ENCODE measurements at places on chromosomes 16 and 17.

DNA sequence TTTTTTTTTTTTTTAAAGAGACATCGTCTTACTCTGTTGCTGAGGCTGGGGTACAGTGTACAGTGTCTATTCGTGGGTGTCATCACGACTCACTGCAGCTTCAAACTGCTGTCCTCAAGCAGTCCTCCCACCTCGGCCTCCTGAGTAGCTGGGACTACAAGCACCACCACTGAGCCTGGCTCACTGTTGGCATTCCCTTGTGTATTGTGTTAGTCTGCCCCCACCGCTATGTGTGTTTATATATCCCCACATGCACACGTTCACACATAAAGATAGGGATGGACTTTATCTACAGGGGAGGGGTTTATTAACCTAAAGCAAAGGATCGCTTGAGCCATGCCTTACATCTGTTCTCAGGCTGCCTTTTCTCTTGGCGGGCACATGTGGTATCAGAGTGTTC, 63.8 kb downstream of the SEC14L1 start:
- no peak for DNase-seq

DNA sequence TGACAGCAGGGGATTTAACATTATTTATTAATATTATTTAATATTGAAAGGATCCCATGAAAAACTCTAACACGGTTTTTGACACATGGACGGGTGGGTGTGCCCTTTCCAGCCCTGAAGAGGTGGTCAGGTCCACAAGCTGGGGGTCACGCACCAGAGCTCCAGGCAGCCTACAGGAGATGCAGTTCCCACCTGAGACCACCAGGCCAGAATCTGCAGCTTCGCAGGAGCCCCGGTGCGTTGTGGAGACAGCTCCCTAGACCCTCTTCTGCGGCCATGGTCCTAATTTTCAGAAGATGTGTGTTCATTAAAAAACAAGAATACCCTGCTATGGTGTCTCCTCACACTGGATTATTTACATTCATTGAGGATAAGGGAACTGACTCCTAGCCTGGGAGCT, 331.1 kb downstream of the C16orf95 start:
- no peak for DNase-seq

DNA sequence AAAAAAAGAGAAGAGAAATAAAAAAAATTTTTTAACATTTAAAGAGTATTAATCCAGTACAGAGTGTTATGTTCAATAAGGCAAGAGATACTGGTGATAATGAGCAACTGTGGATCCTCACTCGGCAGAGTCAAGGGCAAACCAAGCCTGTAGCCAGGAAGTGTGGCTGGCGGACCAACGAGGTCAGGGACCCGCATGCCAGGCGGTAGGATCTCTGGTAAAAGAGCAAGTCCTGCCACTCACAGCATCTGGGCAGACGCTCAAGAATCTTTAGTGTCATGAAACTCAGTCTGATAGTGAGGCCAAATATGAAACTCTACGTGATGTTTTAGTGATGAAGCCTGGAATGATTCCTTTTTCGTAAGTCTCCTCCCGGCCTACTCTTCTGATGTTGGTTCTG, 8.3 kb upstream of the GEMIN4 start:
- no peak for DNase-seq

DNA sequence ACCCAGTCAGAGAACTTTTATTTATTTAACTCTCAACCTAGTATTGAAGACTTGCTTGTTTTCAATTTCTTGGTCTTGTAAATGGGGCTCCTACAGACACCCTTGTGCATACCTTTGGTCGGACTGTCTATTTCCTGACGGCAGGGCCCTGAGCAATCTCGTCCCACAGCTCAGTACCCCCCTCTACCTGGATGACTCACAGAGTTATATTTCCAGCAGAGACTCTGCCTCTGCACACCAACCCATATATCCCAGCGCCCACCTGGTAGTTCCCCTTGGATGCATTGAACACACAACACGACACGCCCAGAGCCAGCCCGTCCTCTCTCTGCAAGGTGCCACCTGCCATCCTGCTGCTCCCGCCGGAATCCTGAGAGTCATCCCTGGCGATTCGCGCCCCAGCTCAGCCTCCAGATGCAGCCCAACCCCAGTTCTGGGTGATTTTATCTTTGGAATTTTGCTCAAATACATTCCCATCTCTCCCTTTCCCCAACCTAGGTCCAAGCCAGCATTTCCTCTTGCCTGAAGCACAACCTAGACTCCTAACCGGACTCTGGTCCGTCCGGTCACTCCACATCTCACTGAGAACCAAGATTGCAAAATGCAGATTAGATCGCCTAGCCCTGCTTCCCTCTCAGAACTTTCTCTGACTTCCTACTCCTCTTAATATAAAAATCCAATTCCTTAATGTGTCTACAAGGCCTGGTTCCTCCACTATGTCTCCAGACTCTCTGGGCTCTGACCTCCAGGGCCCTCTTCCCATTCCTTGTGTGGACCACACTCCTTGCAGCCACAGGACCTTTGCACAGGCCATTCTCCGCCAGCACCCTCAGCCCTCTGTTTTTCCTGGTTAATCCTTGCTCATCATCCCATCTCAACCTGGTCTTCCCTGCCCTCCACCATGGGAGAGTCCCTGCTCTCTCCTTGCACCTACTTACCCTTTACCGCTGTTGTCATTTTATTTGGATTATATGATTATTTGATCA, 129.2 kb downstream of the SEC14L1 start:
- no peak for DNase-seq

DNA sequence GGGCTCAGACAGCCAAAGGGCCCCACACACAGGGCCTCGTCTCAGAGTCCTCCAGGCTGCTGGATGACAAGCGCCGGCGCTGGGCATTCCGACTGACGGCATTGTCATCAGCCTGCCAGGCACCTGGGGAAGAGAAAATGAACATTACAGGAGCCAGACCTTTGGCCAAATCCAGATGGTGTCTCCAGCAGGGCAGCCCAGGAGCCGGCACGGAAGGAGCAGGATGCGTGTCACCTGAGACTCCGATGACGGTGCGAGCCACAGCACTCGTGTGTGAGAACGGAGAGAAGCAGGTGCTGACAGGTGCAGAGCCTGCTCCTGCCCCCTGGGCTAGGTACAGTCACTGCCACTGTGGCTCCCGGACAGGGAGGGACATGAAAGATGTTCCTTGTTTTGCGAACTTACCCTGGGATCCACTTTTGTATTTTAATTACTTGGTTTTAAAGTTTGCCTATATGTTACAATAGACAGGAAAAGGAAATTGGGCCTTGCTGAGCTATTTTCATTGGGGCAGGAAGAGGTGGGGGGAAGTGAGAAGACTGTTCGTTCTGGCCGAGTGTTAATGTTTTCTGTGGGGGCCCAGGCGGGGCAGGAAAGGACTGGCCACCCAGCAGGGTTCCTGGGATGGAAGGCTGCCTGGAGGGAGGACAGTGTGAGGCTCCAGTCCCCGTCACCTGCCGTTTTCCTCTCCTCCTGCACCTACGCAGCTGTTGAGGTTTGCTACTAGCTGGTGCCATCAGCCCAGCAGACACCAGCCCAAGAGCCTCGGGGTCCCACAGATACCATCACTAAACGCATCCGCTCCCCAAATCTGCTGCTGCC, 4.4 kb upstream of the FOXJ1 start:
- no peak for DNase-seq

DNA sequence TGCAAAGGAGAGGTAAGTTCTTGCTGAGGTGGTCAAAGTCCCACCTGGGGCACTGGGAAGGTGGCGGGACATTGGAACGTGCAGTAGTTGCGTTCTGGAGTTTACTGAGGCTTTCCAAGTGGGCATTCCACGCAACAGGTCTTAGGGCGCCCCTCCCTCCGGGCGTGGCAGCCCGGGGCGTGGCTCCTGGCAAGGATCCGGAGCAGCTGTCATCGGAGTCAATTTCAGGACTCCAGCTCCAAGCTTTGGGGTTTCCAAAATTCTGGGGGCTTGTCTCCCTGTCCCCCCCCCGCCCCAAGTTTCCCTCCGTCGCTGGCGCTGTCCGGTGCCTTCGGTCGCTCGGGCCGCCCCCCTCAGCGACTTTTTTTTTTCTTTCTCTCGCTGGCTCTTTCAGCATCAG, 43.1 kb upstream of the AMZ2 start:
- no peak for DNase-seq

DNA sequence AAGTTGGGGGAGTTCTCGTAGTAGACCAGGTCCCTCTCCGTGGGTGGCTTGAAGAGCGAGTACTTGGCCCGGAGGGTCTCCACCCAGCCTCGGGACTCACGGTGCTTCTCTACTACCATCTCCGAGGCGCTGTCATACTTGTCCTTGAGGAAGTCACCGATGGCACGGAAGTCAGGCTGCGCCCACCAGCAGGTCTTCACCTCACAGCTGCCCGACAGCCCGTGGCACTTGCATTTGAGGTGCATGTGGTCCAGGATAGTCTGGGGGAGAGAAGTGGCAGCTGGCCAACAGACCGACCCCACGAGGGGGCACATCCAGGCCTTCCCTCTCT, 50.0 kb downstream of the WNT3 start:
- no peak for DNase-seq

DNA sequence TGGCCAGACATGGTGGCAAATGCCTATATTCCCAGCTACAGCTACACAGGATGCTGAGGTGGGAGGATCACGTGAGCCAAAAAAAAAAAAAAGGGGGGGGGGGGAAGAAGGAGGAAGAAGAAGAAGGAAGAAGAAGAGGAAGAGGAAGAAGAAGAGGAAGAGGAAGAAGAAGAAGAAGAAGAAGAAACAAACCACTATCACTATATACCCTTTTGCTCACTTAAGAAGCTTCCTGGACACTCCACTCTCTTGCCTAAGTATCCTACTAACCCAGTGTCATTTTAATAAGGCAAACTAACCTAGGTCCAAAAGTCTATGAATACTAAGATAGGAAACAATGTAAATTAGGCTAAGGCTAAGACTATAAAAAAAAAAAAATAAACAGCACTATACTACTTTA, 54.8 kb downstream of the GPATCH8 start:
- DNase-seq, result no peak

DNA sequence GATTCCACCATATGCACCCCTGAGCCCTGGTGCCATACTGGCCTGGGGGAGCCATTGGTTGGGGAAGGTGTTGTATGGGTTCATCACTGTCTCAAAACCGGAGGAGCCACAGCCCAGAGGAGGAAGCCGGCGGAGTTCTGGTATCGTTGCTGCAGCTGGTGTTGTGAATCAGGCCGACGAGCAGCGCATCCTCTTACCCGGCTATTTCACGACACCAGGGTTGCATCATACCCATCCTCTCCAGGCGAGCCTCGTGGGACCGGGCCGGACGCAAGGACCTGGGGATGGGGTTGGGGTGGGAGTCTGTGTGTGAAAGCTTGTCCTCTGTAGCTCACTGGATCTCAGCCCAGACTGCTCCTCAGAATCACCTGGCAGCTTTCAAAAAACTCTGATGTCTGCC, 6.6 kb upstream of the SLC12A3 start:
- DNase-seq, result no peak

DNA sequence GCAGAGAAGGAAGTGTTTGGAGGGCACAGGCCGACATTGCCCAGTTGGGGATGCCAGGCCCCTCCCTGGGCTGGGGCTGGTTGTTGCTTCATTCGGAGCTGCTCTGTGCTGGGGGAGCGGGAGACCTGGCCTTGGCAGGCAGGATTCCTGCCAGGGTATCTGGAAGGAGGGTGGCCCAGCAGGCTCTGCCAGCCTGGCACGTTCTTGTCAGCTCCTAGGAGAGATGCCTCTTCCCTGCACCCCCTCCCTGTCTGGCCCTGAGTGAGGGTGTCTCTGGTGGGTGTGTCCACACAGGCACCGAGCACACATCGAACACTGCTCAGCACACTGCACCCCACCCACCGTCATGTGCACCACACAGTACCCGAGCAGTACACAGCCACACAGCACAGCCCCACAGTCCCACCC, 35.2 kb downstream of the ARHGAP23 start:
- no peak for DNase-seq

GRCh38 chr17:61394630-61395408, 4.8 kb upstream of the TBX2 start:
- DNase-seq, result no peak

DNA sequence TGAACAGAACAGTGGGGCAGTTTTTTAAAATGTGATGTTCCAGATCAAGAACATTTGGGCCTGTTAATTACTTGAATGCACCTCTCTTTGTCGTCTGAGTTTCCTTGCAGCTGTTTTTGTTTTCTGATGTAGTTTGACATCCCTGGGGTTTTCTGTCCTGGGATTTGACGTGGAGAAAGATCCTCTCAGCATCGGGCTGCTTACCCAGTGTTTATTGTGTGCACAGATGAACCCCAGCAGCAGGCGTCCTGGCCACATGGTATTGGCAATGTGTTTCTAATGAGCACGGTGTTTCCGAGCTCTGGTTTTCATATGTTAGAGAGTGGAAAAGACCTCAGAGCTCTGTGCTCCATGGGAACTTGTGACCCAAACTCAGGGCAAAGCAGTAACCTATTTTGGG, 191.1 kb upstream of the IRX3 start:
- no peak for DNase-seq

DNA sequence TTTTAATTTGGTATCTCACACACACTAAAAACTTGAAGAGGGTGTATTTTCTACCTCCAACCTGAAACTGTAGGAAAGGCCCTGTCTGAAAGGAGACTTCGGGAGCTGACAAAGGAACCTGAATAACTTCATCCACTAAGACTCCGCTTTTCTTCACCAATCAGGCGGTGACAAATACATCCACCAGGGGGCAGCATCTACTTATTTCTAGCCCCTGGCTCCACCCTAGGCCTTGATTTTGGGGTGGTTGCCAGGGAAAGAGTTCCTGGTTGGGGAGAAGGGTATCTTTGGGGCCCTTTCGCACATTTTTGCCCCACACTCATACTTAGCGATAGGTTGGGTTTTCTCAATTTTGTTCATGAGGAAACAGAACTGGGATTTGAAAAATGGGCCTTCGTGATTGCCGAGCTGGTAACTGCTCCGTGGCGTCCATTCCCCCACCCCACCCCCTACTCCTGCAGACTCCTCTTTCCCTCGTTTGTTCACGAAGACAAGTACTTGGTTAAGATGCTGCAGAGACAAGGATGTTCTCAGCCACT, 4.8 kb upstream of the ARL4D start:
- peak; percentile 81 for DNase-seq

DNA sequence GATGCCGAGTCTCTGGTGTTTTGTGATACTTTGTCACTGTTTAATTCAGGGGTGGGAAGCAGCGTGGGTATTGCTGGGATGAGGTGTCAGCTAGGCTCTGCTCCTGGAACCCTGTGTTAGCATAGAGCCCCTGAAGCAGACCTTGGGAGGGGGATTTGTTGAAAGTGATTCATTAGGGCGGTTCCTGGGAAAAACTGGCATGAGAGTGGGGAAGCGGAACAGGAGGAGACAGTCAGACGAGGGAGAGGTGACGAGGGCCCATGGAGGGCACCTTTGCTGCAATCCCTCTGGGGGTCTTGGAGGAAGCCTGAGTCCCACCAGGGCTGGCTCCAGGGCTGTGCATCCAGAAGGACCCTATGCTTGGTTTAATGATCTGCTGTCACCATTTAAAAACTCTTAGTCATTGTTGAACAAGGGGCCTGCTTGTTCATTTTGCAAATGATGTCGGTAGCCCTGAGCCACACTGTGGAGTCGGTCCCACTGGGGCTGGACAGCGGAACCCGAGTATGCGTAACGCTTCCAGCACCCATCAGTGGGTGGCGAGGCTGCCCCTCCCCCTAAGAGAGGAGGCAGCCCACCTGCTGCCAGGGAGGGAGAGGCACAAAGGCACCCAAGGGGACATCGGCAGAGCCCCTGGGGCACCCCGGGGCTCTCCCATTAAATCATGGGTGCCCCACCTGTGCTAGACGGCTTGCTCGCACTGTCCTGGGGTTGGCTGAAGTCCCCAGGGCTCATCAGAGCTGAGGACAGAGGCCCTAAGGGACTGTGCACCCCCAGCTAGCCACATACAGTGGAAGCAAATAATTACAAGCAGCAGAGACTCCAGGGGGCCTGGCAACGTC, 35.4 kb downstream of the WFDC1 start:
- DNase-seq, result no peak

- no peak for DNase-seq
These were observed 43.5 kb upstream of the FOXF1 start for GRCh38 chr16:86466696-86467406.

GRCh38 chr16:24729951-24730815, 732 bp downstream of the TNRC6A start:
- DNase-seq, result peak; percentile 45

Measured in left renal cortex interstitium (tissue), 4 donors.